ENCODE measurements at places on chromosomes 7 and 10.

DNA sequence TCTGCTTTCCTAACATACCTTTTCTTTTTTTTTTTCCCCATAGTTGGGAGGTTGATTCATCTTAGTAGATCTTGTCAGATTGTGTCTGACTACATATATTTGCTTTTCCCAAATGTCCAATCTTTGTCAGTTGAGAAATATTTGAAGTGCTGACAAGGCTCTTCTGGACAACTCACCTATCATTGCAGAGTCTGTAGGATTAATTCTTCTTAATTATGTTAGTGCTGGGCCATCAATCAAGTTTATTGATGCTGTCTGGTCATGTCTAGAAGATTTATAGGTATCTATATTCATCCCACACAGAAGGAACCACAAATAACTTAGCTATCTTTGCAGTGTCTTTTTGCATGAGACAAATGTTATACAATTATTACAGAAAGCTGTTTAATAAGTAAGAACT is 310.6 kb downstream of the ACTR3B start:
- DNase-seq, result no peak

DNA sequence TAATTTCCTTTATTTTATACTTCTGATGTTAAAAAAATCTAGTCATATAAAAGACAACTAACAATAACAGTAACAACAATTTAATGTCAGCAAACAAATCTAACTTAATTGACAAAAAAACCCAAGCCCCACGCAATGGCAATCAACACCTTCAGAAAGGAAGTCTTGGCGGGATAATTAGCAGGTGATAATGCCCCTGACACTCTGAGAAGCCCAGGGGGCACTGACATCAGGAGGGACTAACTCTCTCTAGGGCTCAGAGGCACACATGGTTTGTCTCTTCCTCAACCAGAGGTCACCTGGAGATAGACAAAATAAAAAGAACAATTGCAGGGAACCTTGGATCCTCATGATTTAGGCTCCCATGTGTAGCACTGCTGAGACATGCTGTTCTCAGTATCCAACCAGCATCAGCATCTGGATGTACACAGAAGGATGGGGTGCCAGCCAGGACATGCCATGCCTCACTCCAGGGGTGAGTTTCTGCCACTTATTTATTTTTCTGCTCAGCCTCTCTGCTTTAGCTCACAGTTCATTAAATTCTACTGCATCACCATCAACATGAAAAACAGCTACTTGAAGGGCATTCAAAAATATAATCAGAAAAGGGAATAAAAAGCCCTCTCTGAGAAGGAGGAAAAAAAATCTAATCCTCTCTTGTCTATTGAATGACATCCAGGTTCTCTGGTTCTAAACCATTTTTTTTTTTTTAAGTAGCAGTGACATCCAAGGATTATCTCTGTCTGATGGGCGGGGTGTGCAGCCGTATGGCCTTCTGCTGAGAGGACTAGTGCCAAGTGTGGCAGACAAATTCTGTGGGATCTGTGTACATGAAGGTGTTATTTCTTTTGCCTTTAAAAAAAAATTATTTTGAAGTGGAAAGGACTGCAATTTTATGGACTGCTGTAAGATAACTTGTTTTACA is 96.3 kb downstream of the ATXN7L1 start:
- no peak for DNase-seq

DNA sequence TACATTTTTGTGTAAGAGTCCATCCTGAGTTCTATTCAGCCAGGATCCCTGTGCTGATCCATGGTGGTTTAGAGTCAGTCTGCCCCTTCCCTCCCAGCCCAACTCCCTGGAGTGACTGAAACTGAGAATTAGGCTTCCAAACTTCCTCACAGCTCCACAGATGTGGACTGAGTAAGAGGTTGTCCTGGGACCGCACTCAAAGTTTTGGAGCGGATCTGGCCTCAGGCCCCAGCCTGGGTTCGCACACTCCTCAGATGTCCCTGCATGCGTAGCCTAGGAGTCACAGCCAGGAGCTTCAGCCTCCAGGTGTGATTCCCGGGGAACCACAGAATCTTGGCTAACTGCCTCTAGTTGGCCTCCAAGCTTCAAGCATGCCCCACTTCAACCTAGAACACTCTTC is 218.1 kb downstream of the C7orf25 start:
- DNase-seq, result no peak

DNA sequence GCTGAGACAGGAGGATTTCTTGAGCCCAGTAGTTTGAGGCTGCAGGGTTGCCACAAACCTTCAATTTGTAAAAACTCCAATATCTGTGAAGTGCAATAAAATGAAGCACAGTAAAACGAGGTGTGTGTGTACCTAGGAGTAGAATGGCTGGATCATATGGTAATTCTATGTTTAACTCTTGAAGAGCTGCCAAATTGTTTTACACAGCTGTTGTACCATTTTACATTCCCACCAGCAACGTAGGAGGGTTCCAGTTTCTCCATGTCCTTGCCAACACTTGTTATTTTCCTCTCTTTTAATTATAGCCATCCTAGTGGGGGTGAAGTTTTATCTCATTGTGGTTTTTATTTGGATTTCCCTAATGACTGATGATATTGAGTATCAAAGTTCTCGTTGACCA is 16.2 kb downstream of the PLEKHA1 start:
- DNase-seq, result no peak

- DNase-seq, result no peak
These were observed 889.3 kb upstream of the CELF2 start for GRCh38 chr10:10128387-10128786.

DNA sequence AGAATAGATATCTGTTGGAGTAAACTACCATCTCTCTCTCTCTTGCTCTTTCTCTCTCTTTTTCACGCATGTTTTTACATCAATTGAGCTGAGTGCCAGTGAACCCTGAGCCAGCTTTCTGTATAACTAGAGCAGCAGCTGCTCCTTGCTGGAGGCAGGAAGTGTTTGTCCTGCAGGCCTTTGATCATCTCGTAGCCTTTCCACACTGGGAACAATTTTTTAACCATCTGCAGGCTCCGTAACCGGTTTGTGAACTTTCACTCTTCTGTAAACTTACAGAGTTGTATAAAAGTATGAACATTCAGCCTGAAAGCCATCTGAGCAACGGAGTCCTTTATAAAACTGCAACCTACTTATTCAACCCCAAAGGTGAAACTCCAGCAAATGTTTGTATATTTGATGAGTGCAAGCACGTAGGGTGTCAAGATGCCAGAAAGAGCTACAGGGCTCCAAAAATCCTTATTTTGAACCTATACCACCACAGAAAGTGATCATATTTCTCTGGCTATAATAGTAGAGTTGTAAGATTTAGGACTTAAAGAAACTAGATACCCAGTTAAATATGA is 162.8 kb upstream of the NFE2L3 start:
- no peak for DNase-seq

- peak; percentile 43 for DNase-seq
These were observed 45.4 kb downstream of the CDK6 start for GRCh38 chr7:92790992-92791391.

DNA sequence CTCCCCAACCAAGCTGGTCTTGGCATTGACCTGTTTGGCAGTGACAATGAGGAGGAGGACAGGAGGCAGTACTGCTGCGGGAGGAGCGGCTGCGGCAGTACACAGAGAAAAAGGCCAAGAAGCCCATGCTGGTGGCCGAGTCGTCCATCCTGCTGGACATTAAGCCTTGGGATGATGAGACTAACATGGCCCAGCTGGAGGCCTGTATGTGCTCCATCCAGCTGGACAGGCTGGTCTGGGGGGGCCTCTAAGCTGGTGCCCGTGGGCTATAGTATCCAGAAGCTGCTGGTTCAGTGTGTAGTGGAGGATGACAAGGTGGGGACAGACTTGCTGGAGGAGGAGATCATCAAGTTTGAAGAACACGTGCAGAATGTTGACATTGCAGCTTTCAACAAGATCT is 39.1 kb upstream of the ZNF273 start:
- DNase-seq, result no peak

DNA sequence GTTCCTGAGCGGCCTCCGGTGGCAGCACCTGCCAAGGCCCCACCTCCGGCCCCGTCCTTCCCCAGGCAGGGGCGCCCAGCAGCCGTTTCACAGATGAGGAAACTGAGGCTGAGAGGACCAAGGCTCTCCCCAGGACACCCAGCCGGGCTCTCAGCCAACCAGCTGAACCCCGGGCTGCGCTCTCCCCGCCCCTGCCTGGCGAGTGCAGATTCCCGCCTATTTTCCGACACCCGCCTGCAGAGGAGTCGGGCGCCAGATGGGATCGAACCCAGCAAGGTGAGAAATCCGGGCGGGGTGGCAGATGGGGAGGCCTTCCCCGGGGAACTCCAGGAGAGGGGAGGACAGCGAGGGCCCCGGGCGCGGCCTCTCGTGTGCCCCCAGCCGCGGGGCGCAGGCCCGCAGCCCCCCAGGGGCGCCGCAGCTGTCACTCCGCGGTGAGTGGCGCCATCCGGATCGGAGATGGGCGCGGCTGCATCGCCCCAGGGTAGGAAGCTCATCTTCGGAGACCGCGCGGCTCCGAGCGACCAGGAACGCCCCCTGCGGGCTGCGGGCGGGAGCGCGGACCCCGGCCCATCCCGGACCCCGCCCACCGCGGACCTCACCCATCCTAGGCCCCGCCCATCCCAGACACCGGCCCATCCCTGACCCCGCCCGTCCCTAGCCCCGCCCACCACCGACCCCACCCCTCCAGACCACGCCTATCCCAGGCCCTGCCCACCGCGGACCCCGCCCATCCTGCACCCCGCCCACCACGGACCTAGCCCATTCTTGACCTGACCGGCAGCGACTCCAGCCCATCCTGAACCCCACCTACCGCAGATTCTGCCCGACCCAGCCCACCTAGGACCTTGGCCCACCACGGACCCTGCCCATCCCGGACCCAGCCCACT is 90.3 kb downstream of the MICALL2 start:
- DNase-seq, result no peak

DNA sequence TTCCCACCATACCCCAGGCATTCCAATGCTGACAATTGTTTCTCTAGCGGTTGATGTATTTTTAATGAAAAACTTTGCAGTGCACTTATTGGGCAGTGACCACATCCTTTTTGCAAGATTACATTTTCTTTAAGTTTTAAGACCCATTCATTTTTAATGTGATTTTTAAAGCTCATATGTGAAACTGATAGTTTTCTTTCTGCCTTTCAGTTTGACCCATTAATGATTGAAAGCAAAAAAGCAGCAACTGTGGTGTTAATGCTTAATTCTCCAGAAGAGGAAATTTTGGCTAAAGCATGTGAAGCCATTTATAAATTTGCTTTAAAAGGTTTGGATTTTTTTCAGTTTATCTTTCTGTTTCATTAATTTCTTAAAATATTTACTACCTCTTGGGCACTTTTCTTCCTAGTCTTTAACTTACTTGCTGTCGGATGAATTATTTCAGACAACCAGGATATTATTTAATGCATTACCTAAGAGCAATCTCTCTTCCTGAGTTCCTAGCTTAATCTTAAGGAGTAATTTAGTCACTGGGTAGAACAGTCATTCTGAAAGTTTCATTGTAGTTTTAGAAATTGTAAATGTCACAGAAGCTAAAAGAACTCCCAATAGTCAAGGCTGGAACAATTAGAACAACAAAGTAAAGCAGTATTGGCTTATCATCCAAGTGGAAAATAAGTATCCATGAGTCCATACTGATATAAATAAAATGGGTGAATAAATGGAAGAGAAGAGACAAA is 18.3 kb downstream of the ARMC3 start:
- no peak for DNase-seq

DNA sequence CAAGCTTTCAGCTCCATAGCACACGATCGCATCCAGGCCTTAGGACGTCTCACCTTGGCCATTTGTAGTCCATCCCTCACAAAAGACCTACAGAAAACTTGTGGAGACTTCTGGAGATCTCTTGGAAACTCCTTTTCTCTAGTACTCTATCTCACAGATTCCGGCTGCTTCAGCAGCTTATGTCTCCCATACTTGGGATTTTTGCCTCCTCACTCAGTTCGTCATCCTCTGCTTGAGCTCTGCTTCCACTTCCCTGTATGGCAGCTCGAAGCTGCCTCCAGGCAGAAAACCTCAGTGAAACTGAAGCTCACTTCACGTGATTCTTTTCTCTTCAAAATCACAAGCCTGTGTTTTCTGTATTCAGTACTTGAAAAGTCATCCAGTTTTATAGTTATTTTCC is 178.7 kb upstream of the GDF10 start:
- DNase-seq, result no peak

DNA sequence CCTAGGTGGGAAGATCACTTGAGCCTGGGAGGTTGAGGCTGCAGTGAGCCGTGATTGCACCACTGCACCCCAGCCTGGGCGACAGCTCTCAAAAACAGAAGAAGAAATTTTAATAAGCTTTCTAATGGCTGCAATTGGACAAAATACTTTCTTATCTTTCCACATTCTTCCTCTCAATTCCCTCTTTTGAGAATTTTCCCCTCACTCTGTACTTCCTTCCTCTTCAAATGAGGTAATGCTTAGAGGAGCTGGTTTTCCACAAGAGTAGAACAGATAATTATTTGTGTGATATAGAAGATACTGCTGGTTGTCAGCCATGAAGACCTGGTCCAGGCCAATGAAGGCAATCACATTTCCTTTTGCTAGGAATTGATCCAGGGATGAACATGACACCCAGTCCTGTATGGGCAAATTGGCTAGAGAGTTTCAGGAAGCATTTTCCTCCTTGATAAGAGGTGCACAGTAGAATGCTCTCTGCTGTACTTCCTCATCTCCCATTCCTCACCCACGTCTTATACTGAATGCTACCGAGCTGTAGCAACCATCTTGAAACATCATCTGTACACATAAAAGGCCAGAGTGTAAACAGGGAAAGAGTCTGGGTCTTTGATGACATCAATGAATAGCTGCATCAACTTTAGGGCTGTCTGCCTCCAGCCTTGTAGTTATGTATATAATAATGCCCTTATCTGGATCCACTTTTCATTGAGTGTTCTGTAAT is 103.9 kb downstream of the CDK6 start:
- no peak for DNase-seq

DNA sequence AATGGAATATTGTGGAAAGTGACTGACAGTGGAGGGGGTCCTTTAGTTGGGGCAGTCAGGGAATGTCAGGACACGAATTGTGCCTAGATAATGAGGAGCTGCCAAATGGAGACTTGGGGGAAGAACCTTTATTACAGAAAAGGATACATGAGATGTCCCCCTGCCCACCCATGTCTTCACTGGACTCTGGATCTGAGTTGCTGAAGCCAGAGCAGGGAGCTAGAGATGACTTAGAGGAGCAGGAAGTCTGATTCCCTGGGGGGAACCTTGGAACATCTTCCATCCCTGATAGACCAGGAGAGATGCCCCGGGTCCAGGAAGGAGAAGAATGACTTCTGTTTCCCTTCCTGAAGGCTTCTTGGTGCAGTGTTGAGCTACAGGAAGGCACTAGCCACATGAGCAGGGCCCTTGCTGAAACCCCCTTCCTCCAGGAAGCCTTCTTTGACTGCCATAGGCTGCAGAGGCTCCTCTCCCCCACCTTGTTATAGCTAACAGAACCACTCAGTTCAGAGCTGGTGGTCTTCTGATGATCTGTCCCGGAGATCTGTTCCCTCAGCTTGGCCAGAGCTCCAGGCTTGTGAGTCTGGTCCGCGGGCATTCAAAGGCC is 747 bp upstream of the NEURL1 start:
- no peak for DNase-seq

GRCh38 chr10:72525689-72526088 is 100.2 kb downstream of the MICU1 start:
- peak; percentile 6 for DNase-seq

GRCh38 chr7:25384788-25385505 is 156.7 kb upstream of the NPVF start:
- DNase-seq, result no peak

- peak; percentile 7 for DNase-seq
These were observed 442 bp downstream of the STYXL1 start for GRCh38 chr7:76047305-76047810.
